Activated CD8-positive, alpha-beta T cell treated with anti-CD3 and anti-CD28 coated beads for 36 hours (primary cell): ENCODE measurements at places on chromosomes 16 and 17.

DNA sequence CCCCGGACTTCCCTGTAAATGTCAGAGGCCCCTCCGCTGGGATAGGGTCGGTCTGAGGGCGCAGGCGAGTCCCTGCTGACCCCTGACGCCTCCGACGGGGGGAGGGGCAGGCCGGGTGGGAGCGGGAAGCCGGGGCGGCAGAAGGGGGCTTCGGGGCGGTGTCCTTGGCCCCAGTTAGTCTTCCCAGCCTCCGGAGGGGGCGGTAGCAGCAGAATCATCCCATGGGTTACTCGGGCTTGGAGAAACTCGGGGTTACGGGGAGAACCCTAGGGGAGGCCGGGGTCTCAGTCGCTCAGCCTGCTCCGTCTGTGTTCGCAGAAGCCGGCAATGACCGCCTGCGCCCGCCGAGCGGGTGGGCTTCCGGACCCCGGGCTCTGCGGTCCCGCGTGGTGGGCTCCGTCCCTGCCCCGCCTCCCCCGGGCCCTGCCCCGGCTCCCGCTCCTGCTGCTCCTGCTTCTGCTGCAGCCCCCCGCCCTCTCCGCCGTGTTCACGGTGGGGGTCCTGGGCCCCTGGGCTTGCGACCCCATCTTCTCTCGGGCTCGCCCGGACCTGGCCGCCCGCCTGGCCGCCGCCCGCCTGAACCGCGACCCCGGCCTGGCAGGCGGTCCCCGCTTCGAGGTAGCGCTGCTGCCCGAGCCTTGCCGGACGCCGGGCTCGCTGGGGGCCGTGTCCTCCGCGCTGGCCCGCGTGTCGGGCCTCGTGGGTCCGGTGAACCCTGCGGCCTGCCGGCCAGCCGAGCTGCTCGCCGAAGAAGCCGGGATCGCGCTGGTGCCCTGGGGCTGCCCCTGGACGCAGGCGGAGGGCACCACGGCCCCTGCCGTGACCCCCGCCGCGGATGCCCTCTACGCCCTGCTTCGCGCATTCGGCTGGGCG, 542 bp downstream of the GUCY2D start:
- no peak for DNase-seq

GRCh38 chr16:7313170-7313569, 19.5 kb upstream of the RBFOX1 start:
- DNase-seq: no peak

DNA sequence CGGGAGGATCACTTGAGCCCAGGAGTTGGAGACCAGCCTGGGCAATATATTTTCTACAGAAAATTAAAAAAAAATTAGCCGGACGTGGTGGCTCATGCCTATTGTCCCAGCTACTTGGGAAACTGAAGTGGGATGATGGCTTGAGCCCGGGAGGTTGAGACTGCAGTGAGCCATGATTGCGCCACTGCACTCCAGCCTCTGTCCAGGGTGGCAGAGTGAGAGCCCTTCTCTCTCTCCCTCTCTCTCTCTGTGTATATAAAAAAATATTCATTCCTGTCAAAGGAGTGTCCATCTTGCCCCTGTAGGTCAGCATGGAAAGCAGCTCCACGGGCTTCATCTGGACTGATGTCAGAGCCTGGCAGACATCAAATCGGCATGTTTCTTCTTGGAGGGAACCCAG, 31.2 kb downstream of the MGAT5B start:
- DNase-seq: no peak

DNA sequence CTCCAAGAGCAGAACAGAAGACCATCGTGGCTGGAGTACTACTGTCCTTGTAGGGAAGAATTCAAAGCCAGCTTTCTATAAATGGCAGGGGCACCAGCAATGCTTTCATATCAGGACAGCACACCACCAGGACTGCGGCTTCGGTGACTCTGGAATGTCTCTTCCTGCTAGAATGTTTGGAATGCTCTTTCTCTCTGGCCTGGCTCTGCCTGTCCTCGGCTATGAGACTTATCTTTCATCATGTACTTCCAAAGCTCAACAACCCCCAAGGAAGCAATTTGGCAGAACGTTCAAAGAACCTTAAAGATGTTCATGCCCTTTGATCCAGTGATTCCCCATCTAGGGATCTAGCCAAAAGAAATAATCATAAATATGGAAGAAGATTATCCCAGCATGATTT, 52.7 kb upstream of the NOG start:
- no peak for DNase-seq

GRCh38 chr16:27980076-27980775, 83.3 kb downstream of the GSG1L start:
- DNase-seq: no peak

GRCh38 chr17:21166595-21167210, 39.9 kb downstream of the DHRS7B start:
- no peak for DNase-seq

GRCh38 chr17:47254403-47254943, 846 bp downstream of the ITGB3 start:
- no peak for DNase-seq

GRCh38 chr16:19284207-19284606, 1.3 kb upstream of the CLEC19A start:
- no peak for DNase-seq

DNA sequence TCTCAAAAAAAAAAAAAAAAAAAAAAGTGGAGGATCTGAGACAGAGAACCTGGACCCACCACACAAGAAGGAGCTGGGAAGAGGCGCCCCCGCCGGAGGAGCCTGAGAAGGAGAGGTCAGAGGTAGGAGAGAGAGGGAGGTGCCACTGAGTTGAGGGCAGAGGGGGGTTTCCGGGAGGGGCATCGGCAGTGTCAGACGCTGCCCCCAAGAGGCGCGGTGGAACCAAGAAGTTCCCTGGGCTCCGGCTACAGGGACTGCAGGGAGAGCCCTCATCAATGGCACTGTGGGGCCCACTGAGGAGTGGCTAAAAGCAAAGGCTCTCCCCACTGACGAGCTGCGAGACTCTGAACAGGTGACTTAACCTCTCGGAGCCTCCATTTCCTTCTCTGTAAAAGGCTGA, 4.2 kb downstream of the CCDC42 start:
- peak; percentile 63 for DNase-seq

GRCh38 chr17:75570034-75570676, 17.4 kb upstream of the MYO15B start:
- no peak for DNase-seq

DNA sequence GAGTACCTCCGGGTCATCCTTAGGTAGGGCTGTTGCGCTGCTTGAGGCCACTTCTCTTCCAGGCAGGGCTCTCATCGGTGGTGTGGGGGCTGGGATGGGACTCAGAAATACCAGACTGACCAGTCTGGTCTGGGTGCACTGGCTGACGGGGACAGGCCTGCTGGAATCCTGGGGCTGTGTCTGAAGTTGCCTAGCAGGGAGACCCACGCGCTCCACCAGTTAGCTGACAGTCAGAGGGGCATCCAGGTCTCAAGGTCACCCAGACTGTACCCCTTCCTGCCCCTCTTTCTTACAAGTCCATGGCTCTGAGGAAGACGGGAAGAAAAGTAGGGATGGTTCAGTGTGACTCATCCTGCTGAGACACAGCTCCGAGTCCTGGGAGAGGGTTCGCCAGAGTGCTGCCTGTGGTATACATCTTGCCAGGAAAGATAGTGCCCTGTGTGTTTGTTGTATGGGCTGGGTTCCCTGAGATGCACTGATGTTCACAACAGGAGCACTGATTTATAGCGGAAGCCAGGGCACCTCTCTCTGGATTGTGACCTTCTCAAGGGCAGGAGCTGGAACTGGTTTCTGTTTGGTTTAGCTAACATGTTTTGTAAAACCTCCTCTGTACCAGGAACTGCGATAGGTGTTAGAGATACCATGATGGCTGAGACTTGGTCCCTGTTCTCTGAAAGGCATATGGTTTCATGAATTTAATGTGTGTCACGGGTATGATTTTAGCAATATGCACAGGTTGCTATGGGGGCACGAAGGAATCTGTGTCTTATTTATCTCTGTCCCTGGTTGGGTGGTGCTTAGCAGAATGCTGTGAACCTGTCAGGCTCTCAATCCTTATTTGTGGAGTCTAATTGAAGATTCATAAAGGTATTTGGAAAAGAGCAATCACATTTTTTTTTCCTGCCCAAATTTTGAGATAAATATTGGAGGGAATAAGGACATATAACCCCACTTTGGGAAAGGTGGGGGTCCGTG, 97.5 kb downstream of the OR1D5 start:
- DNase-seq: no peak

DNA sequence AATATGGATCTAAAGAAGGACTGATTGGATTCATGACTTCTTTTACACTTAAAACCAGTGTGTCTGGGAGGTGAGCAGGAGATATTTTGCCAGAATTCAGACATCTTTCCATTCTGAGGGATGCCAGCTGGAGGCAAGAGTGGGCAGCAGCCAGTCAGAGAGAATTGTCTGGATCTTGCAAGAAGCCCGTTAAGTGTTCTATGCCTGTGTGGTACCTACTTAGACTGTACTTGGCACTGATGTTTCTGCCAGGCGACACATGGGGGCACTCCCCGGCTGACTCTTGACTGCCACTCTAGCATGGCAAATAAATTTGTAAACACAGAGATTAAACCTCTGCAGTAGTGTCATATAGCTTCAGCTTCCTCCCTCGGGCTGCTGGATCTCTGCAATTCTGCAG, 247.7 kb downstream of the UTP18 start:
- no peak for DNase-seq

GRCh38 chr17:30230596-30231125, 4.8 kb downstream of the SLC6A4 start:
- DNase-seq: no peak

GRCh38 chr17:50944054-50944901, 78.1 kb upstream of the TOB1 start:
- DNase-seq: peak; percentile 89

GRCh38 chr17:48127371-48128051, 19.9 kb downstream of the SNX11 start:
- no peak for DNase-seq

- no peak for DNase-seq
These were observed 2.9 kb upstream of the RAB40C start for GRCh38 chr16:586645-587590.
